ENCODE measurements at places on chromosomes 5 and 9. TPM values are rescaled to one million over a fixed set of nuclear protein-coding genes. Genes with fewer than 3 reads are reported as not detected.

DNA sequence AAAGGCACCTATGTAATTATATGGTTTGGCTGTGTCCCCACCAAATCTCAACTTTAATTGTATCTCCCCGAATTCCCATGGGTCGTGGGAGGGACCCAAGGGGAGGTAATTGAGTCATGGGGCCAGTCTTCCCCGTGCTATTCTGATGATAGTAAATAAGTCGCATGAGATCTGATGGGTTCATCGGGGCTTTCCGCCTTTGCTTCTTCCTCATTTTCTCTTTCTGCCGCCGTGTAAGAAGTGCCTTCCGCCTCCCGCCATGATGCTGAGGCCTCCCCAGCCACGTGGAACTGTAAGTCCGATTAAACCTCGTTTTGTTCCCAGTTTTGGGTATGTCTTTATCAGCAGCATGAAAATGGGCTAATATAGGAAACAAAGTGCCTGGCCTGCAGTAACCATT lies 56.6 kb downstream of the TSPAN17 start:
- H3K4me3 ChIP-seq: no peak overlapping the region
- no peaks in the 10 kb centered on the region for H3K4me1 ChIP-seq

- H3K27me3 ChIP-seq: no peaks in the 10 kb centered on the region
- no peak for DNase-seq
- no peaks in the 10 kb centered on the region for H3K36me3 ChIP-seq
- H3K4me1 ChIP-seq: no peaks in the 10 kb centered on the region
- no peak overlapping the region for H3K4me3 ChIP-seq
- H3K27ac ChIP-seq: no peak overlapping the region
Measured at GRCh38 chr5:1783216-1783554, 16.5 kb downstream of the MRPL36 start.

DNA sequence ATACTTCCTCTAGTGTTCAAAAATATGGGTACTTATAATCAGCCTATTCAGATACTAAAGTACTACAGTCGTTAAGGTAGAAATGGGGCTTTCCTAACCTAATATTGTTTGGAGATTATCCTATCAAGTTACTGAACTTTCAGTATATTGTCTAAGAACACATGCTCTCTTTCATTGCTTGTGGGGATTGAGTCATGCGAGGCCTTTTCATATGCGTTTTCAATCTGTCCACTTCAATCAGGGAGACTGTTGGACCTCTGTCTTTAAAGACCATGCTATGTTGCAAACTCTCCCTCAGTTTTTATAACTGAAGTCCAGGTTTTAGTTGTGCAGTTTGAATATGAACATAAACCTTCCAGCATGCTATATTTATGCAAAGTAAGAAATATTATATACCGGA lies 15.0 kb downstream of the PRR16 start:
- H3K4me3 ChIP-seq: no peak overlapping the region
- H3K27me3 ChIP-seq: no peaks in the 10 kb centered on the region
- H3K36me3 ChIP-seq: no peaks in the 10 kb centered on the region
- H3K4me1 ChIP-seq: no peaks in the 10 kb centered on the region
- no peak overlapping the region for H3K27ac ChIP-seq
- DNase-seq: no peak

GRCh38 chr5:34452170-34452828 lies 203.8 kb upstream of the RAI14 start:
- no peaks in the 10 kb centered on the region for H3K36me3 ChIP-seq
- no peak for DNase-seq
- H3K27ac ChIP-seq: no peak overlapping the region

The GNA14 gene
- total RNA-seq: 1.5 TPM
